Fibroblast of mammary gland (primary cell): ENCODE measurements at places on chromosomes 1 and 21.

DNA sequence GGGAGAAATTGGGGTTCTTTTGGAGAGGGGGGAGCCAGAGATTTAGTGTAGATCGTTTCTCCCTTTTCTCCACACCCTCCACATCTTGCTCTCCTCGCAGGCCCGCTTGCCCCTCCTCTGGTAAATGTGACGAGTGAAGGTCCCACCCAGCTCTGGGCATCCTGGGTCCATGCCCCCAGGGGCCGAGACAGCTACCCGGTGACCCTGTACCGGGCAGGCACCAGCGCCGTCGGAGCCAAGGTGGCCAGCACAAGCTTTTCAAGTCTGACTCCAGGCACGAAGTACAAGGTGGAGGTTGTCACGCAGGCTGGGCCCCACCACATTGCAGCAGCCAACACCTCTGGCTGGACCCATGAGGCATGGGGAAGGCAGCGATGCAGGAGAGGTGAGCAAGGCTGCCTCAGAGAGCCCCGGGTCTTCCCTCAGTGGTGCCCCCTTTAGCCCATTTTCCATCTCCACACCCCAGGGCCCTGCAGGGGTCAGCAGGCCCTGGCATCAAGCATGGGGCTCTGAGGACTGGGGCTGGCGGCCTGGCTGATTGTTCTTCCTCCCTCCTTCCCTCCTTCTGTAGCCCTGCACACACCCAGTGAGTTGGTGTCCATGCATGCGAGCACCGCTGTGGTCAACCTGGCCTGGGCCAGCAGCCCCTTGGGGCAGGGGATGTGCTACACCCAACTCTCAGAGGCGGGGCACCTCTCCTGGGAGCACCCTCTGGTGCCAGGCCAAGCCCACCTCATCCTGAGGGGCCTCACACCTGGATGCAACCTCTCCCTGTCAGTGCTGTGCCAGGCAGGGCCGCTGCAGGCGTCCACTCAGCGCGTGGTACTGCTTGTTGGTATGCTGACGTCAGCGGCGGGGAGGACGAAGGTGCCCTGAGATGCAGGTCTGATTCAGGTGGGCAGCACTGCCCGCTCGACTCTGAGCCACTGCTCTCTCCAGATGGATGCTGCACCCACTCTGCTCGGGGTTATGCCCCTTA, 16.4 kb upstream of the LGR6 start:
- no peak for DNase-seq

DNA sequence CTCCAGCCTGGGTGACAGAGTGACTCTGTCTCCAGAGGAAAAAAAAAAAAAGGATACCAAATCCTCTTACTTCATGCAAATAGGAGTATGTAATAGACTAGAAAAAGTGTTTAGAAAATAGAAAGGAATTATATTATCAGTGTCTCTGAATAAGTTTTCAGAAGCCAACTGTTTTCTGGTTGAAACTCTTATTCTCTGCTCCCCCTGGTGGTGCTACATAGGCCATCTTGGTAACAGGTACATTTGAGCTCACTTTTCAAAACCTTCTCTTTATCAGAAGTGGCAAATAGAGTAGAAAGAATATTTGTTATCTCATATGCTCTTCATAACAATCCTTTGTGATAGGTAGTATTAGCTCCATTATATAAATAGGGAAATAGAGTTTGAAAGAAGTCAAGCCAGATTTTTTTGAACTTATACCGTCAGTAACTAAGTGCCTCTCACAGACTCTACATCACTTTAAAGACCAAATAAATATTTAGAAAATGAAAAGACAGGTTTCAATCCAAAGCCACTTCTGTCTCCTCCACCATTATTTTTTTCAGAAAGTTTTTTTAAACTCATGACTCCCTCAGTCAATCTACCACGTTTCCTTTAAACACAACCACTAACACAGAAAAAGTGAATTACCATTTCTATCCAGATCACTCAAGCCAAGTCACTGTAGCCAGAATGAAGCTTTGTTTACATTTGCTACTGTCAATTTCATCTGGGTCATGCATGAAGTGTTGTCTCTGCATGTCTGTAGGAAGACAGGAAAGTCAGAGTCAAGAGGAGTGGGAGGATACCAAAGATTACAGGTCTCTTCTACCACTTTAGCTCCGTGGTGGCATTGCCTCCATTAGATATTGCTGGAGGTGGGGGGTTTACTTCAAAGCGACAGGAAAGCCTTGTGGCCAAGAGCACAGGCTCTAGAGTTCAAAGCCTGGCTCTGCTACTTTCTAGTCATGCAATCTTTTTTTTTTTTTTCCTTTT, 45.6 kb downstream of the IL23R start:
- peak; percentile 36 for DNase-seq

- no peak for DNase-seq
Observed at GRCh38 chr21:46371204-46372013, 47.5 kb downstream of the PCNT start.

- DNase-seq: no peak
Observed at GRCh38 chr1:95073446-95073845, 695 bp upstream of the ALG14 start.

- DNase-seq: peak; percentile 87
Observed at GRCh38 chr1:224211206-224211962, 28.3 kb downstream of the DEGS1 start.

DNA sequence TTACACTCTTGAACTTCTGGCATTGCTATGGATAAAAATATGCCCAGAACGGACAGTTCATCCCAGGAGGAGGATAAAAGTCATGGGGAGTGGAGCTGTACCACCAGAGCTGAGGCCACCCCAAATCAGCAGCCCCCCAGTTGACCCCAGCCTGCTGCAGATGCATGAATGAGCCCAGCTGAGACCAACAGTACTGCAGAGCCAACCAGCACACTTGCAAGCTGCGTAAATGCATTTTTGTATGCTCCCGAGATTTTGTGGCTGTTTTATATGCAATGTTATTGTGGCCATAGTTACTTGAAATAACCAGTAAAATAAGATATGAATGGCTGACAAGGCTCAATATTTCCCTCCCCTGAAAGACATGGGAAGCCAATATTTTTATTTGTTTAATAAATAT, 264.6 kb downstream of the DUSP10 start:
- no peak for DNase-seq

DNA sequence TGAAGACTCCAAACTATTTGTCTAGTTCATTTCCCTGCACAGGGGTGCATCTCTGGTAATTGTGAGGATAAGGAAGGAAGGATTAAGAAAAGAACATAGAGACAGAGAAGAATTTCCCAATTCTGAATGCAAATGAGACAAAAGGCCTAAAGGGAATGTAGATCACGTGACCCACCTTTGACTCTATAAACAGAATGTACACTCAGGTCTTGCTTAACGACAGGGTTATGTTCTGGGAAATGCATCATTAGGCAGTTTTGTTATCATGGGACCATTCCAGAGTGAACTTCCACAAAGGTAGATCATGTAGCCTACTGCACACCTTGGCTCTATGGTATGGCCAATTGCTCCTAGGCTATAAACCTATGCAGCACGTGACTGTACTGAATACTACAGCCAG, 252.3 kb upstream of the ZP4 start:
- no peak for DNase-seq

GRCh38 chr1:225928186-225929175, 4.4 kb upstream of the PYCR2 start:
- no peak for DNase-seq

DNA sequence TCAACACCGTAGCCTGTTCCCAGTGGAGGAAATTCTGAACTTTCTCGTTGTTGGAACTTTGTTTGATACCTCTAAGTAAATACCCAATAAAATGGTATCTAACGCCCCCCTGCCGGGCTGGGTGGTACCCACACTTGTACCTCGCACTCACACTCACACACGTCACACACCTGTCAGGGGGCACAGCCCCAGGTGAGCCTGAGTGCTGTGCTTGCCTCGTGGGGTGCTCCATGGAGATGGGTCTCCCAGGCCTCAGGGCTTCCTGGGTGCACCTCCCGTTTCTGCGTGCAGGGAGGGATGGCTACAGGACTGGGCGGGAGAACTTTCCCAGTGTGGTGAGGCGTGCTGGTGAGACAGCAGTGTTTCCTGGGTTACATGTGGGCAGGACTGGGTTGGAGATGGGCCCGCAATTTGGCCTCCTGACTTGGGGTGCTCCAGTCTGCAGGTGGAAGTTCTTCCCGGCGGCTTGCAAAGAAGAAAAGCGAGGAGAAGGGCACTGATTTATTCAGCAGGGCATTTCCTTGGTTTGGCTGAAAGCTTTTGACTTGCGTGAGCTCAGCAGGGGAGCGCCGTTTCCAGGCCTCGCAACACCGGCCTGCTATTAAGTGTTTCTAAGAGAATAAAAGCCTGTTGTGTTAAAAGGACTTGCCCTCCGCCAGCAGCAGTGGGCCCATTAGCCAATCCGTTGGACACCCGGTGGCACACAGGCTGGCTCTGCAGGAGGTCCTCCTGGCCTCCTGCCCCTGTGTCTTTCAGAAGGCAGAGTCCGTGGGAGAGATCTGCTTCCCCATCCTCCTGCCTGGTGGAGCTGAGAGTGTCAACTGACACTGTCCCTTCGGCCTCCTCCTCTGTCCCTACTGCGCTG, 79.7 kb downstream of the KIF26B start:
- DNase-seq: no peak

DNA sequence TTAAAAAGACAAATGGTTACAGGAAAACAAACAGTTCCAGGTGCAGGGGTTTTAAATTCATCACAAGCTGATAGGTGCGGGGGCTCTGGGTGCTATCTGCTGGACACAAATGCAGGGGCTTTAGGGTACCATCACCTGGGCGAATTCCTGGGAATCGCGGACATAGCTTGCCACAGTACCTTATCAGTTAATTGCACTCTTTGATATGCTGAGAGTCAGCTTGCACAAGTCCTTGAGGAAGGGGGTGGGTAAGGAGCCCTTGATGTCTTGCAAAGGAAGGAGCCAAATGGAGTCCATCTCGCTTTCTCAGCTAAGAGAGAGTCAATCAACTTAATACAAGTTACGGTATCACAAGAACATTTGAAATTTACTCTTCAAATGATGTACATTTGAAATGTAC, 25.4 kb upstream of the TMEM54 start:
- DNase-seq: no peak

DNA sequence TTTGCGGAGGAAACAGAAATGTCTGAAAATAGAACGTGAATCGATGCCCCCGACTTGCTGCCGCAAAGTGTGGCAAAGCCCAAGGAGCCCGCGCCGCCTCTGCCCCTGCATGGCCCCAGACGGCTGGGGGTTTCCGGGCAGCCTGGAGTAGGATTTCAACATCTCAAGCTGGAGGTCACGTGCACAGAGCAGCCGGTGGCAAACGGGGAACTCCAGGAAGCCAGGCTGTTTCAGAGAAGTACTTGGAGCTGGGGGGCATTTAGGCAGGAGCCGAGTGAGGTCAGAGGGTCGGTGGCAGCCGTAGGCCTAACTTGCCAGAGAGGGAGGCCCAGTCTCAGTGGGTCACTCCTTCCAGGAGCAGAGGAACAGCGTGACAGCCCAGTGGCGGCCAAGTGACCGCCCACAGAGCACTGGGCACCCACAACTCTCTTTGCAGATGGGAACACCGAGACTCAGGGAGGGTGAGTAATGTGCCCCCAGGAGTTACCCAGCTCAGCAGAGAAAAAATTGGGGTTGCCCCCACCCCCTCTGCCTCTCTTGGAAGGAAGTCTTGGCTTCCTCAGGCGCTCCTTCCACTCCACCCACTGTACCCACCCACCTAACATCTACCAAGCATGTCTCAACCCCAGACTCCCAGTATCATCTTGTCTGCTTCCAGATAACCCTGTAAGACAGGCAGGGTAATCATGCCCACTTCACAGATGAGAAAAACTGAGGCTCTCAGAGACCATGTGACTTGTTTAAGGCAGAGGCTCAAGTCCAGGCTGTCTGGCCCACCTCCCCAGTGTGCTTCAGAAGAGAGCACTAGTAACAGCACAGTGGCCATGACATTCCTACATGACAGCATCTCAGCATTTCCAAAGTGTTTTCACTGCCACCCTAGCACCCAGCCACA, 179.4 kb downstream of the HIVEP3 start:
- peak; percentile 56 for DNase-seq

GRCh38 chr1:109814223-109814622, 50.5 kb upstream of the EPS8L3 start:
- DNase-seq: no peak
